Lower lobe of right lung (tissue), 2 donors: ENCODE measurements at places on chromosomes 3 and 15. TPM values are rescaled to one million over a fixed set of nuclear protein-coding genes. Genes with fewer than 3 reads are reported as not detected.

DNA sequence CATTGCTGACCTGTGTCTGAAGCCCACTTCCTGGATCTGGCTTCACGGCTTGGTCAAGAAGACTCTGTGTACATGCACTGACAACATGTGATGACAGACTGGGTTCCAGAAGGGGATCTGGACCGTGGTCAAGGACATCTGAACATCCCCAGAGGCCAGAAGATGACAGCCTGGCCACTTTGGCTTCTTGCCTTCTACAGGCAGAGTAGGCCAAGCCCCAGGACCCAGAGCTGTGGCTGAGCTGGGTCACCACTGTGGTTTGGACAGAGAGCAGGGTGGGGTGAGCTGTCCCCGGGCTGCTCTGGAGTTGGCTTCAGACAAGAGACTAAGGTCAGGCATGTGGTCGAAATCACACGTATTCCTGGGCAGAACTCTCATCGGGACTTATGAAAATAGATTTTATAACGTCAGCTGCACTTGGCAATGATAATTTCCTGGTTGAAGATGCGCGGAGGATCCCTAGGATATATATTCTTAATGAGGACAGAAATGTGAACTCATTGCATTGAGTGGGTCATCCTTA lies 114.1 kb upstream of the FRMD4B start:
- H3K27ac ChIP-seq = peak overlapping the region; percentile 58
- H3K27me3 ChIP-seq = no peaks in the 10 kb centered on the region
- H3K4me3 ChIP-seq = no peak overlapping the region
- H3K36me3 ChIP-seq = no peaks in the 10 kb centered on the region

GRCh38 chr3:57160076-57160764 lies 4.9 kb downstream of the IL17RD start:
- DNase-seq = no peak
- H3K36me3 ChIP-seq = no peaks in the 10 kb centered on the region
- peaks cover 18% of the 10 kb centered on the region for H3K27me3 ChIP-seq
- H3K4me1 ChIP-seq = peaks cover 22% of the 10 kb centered on the region

- H3K27me3 ChIP-seq = no peaks in the 10 kb centered on the region
- no peak for DNase-seq
- H3K4me1 ChIP-seq = no peaks in the 10 kb centered on the region
- H3K36me3 ChIP-seq = no peaks in the 10 kb centered on the region
- H3K4me3 ChIP-seq = no peak overlapping the region
Measured at GRCh38 chr3:8875836-8876235, 87.4 kb downstream of the RAD18 start.

- peaks cover 28% of the 10 kb centered on the region for H3K4me1 ChIP-seq
- no peaks in the 10 kb centered on the region for H3K27me3 ChIP-seq
- no peaks in the 10 kb centered on the region for H3K36me3 ChIP-seq
- H3K4me3 ChIP-seq = no peak overlapping the region
- no peak overlapping the region for H3K27ac ChIP-seq
Measured at GRCh38 chr3:37761043-37761442, 100.6 kb upstream of the CTDSPL start.

- peaks cover 33% of the 10 kb centered on the region for H3K4me1 ChIP-seq
- H3K27me3 ChIP-seq = no peaks in the 10 kb centered on the region
- H3K27ac ChIP-seq = no peak overlapping the region
- H3K4me3 ChIP-seq = no peak overlapping the region
Measured at GRCh38 chr3:42166214-42166613, 75.1 kb downstream of the TRAK1 start.

DNA sequence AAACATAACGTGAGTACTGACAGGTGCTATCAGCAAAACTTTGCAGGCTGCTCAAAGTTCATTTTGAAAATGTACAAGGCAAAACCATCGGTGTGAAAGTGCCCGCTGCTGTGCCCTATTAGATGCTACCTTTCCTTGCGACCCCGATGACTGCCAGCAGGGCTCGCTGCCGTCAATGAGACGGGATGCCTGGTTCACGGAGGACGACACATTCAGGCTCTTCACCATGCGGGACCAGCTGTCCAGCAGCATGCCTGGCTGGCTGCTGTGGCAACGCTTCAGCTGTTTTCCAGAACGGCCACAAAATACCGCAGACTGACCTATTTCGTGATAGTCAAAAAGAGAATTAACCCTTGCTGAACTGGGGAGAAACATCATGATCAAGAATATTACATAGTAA lies 92.7 kb upstream of the OCA2 start:
- no peak overlapping the region for H3K4me3 ChIP-seq
- H3K4me1 ChIP-seq = no peaks in the 10 kb centered on the region
- H3K36me3 ChIP-seq = peaks cover 73% of the 10 kb centered on the region
- no peak overlapping the region for H3K27ac ChIP-seq
- H3K27me3 ChIP-seq = no peaks in the 10 kb centered on the region
- peak; percentile 52 for DNase-seq

DNA sequence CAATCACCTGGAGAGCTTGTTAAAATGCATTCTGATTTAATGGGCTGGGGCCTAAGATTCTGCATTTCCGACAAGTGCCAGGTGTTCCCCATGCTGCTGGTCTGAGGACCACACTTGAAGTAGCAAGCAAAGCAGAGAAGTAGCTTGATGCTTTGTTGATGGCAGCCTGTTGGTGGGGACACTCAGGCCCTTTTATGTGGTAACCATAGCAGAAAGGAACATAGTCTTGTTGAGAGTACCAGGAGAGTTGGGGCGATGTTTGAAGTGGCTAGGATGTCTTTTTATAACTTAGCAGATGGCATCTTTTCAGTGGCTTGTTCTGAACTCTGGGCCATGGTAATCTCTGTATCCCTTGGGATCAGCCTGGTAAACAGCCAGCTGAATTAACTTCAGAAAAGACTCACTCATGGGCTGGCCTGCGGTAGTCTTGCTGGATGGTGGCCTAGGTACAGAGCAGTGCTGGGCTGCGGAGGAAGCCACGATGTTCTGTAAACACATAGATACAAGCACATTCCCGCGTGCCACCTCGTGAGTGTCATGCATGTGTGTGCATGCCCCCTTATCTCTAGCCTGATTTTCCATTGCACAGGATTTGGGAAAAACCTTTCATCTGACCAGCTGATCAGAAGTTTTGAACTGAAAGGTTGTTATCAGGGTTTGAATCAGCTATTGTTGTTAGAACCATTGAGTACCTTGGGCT lies 292.4 kb upstream of the LRRFIP2 start:
- no peak overlapping the region for H3K4me3 ChIP-seq
- H3K4me1 ChIP-seq = peaks cover 16% of the 10 kb centered on the region
- no peaks in the 10 kb centered on the region for H3K27me3 ChIP-seq
- no peak for DNase-seq

GRCh38 chr3:113018536-113019181 lies 27.9 kb downstream of the GTPBP8 start:
- H3K4me1 ChIP-seq = peaks cover 27% of the 10 kb centered on the region
- H3K27me3 ChIP-seq = no peaks in the 10 kb centered on the region
- DNase-seq = no peak
- peak overlapping the region; percentile 92 for H3K4me3 ChIP-seq
- peak overlapping the region; percentile 89 for H3K27ac ChIP-seq

- peaks cover 16% of the 10 kb centered on the region for H3K27me3 ChIP-seq
- H3K36me3 ChIP-seq = no peaks in the 10 kb centered on the region
- H3K27ac ChIP-seq = no peak within 1 kb of the TSS
- peaks cover 15% of the 10 kb centered on the region for H3K4me1 ChIP-seq
- no peak for DNase-seq
Measured at GRCh38 chr3:19147905-19148767, at the start of gene KCNH8. Gene KCNH8, plus strand, starts transcription at chr3:19148510. Its CDS starts 210 bp downstream, at chr3:19148720.

DNA sequence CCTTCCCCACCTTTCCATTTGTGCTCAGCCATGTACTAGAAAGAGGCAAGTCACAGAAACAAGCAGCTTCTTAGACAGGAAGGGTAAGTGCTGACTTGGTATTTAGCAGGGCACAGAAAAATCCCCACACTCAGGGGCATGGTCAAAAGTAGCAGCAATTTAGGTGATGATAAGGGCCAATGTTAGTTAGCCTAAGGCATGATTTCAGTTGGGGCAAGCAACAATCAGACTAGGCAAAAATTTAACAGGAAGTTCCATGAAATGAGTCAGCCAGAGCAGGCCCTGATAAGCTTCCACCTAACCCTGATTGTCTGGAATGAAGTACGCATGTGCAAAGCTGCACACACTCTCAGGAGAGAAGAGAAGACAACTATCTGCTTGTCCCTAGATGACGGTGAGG lies 423.4 kb upstream of the UBE2E2 start:
- H3K36me3 ChIP-seq = no peaks in the 10 kb centered on the region
- no peaks in the 10 kb centered on the region for H3K4me1 ChIP-seq
- H3K27me3 ChIP-seq = no peaks in the 10 kb centered on the region
- no peak overlapping the region for H3K4me3 ChIP-seq
- no peak for DNase-seq
- no peak overlapping the region for H3K27ac ChIP-seq

DNA sequence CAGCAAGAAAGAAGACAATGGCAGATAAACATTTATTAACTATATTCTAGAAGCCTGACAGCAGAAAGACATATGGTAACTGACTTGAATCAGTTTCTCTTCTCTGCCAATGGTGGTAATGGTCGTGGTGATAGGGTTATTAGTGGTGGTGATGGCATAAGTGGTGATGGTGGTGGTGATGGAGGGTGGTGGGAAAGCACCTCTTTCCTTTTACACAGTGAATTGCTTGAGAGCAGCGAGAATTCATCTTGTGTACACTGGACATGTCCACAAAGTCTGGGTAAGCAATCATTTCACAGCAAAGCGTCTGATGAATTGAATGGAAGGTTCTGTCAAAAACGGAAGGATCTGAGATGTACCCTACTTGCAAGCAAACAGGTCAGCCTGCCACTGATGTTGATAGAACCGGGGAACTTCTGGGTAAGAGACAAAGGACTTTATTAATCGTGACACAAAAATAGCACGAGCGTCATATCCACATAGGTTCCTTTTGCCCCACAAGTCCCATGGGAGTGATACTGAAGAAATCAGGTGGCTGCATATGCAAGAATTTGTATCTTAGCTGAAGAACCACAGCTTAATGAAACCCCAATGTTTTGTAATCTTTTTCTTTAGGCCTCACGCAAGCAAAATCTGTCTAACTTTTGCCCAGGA lies 23.5 kb upstream of the TBC1D5 start:
- H3K27me3 ChIP-seq = no peaks in the 10 kb centered on the region
- no peak overlapping the region for H3K4me3 ChIP-seq
- no peaks in the 10 kb centered on the region for H3K4me1 ChIP-seq
- no peak overlapping the region for H3K27ac ChIP-seq
- no peaks in the 10 kb centered on the region for H3K36me3 ChIP-seq
- no peak for DNase-seq

DNA sequence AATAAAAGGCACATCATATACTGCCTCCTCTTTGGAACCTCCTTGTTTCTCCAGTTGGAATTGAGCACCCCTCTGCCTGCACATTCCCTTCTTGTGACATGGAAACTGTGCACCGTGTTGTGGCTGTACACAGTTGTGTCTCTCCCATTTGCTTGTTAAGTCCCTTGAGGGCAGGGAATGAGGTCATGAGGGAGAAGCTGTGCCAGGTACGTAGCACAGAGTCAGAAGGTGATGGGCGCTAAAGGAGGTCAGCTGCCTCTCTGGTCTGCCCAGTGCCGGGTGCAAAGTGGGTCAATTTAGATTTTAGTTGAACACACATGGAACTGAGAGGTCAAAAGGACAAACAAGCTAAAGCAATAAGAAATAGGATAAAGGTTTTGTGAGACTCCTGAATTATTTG lies 124.4 kb downstream of the FAM43A start:
- no peak for DNase-seq
- H3K36me3 ChIP-seq = no peaks in the 10 kb centered on the region
- H3K4me3 ChIP-seq = no peak overlapping the region

- no peaks in the 10 kb centered on the region for H3K27me3 ChIP-seq
- no peak overlapping the region for H3K4me3 ChIP-seq
- H3K4me1 ChIP-seq = peaks cover 27% of the 10 kb centered on the region
- no peak for DNase-seq
Measured at GRCh38 chr3:197734667-197735318, 1.9 kb downstream of the RUBCN start.

DNA sequence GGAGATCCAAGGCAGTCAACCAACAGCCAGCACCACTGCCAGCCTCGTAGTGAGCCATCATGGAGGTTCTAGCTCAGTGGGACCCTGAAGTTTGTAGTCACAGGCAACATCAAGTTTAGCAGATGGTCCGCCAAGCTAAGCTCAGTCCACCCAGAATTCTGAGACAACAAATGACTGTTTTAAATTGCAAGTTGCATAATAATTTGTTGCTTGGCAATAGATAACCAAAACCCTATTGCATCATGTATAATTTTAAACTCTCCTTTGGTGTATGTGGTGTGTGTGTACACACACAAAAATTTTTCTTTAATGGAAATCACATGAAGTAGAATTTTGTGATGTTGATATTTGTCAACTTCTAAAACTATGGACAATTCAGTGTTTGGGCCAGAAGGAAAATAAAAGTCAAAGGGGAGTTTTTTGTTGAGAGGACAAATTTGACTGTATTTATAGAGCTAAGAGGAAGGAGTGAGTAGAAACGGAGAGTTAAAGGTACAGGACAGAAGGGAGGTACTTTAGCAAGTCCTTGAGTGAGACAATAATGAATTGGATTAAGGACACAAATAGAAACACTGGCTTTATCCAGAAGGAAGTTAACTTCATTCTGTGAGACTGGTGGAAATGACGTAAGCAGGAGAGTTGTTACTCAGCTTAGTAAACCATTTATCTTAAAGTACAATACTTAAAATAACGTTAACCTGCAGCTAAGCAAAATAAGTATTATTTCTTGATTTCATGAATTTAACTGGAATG lies 83.6 kb downstream of the NCEH1 start:
- no peak for DNase-seq
- H3K4me1 ChIP-seq = peaks cover 22% of the 10 kb centered on the region
- no peaks in the 10 kb centered on the region for H3K27me3 ChIP-seq
- no peaks in the 10 kb centered on the region for H3K36me3 ChIP-seq
- peak overlapping the region; percentile 20 for H3K27ac ChIP-seq
- no peak overlapping the region for H3K4me3 ChIP-seq

GRCh38 chr3:43093006-43093405 lies 12.9 kb downstream of the POMGNT2 start:
- H3K4me3 ChIP-seq = no peak overlapping the region
- H3K27me3 ChIP-seq = no peaks in the 10 kb centered on the region
- no peaks in the 10 kb centered on the region for H3K36me3 ChIP-seq
- no peak overlapping the region for H3K27ac ChIP-seq
- no peak for DNase-seq

- H3K27ac ChIP-seq = no peak overlapping the region
- H3K4me1 ChIP-seq = no peaks in the 10 kb centered on the region
- H3K36me3 ChIP-seq = no peaks in the 10 kb centered on the region
- DNase-seq = no peak
- no peak overlapping the region for H3K4me3 ChIP-seq
Measured at GRCh38 chr3:109125902-109126301, 8.0 kb upstream of the MORC1 start.

- H3K27me3 ChIP-seq = no peaks in the 10 kb centered on the region
- no peaks in the 10 kb centered on the region for H3K36me3 ChIP-seq
- H3K4me1 ChIP-seq = no peaks in the 10 kb centered on the region
- no peak for DNase-seq
- H3K27ac ChIP-seq = no peak overlapping the region
Measured at GRCh38 chr3:189684317-189684716, 53.1 kb downstream of the TP63 start.

- no peaks in the 10 kb centered on the region for H3K4me1 ChIP-seq
- no peak for DNase-seq
- H3K36me3 ChIP-seq = no peaks in the 10 kb centered on the region
- no peak overlapping the region for H3K27ac ChIP-seq
- H3K27me3 ChIP-seq = no peaks in the 10 kb centered on the region
- no peak overlapping the region for H3K4me3 ChIP-seq
Measured at GRCh38 chr15:32746116-32746857, 28.5 kb downstream of the GREM1 start.

Gene TGM4
- total RNA-seq = not detected

Gene GABRR3
- total RNA-seq = not detected

Gene SERPINI2
- 2.3 TPM for total RNA-seq

Gene KLF15
- 40.1 TPM for total RNA-seq

Gene SI
- total RNA-seq = not detected

Gene SERINC4
- total RNA-seq = not detected
